Suprapubic skin (tissue), 4 donors: ENCODE measurements at places on chromosomes 5 and 9.

DNA sequence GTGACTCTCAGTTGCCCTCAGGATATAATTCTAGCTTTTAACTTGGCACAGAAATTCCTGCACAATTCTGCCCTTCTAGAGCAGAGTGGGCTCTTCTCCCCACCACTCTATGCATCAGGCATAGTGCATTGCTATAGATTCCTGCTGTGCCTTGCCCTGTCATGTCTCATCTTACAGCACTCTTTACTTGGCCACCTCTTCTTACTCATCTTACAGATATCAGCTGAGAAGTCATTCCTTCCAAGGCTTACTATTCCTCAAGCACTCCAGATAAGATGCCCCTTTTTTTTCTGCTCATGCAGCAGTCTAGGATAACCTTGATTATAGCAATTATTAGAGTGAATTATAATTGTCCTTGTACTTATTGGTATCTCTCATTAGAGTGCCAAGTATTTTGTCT, 5.6 kb downstream of the FAM221B start:
- H3K36me3 ChIP-seq: no peaks in the 10 kb centered on the region
- no peak overlapping the region for H3K27ac ChIP-seq
- peaks cover 26% of the 10 kb centered on the region for H3K4me1 ChIP-seq
- no peaks in the 10 kb centered on the region for H3K27me3 ChIP-seq

DNA sequence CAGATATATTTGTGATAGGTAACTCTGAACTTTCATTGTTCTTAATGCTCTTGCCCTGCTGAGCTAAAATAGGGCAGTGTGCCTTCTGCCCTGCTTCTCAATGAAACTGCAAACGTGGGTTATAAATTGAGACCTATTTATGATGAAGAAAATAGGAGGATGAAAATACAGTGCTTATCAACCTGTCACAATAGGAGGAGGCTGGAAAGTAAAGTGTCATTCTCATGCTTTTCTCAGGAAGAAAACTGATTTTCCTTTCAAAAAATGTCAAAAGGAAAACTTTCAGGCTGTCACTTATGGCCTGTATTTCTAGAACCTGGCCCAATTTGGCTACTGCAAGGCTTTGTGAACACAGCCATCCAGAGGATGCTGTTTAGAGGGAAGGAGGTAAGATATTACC, 130.3 kb upstream of the TUSC1 start:
- no peaks in the 10 kb centered on the region for H3K4me1 ChIP-seq
- H3K4me3 ChIP-seq: no peak overlapping the region
- no peak for DNase-seq
- no peaks in the 10 kb centered on the region for H3K36me3 ChIP-seq
- H3K27ac ChIP-seq: no peak overlapping the region

DNA sequence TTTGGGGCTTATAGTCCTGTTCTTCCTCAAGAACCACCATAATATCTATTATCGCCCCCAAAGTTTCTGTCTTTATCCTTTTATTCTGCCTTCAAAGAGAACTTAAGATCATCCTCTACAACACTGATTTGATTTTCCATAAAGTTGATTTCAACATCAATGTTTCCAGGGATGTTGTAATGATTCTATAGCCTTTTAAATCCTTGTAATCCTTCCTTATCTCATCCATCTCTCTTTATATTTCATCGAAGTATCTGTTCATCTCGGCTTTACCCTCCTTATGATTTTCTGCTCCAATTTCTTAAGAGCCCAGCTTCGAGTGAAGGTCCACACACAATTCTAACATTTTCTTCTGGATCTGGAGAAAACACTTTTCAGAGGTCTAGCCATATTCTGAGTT, 218.4 kb downstream of the CDK5RAP2 start:
- no peaks in the 10 kb centered on the region for H3K27me3 ChIP-seq
- H3K4me1 ChIP-seq: no peaks in the 10 kb centered on the region

GRCh38 chr5:78001197-78001596, 225.1 kb upstream of the TBCA start:
- DNase-seq: no peak
- H3K27ac ChIP-seq: no peak overlapping the region
- H3K4me1 ChIP-seq: no peaks in the 10 kb centered on the region
- H3K4me3 ChIP-seq: no peak overlapping the region
- H3K36me3 ChIP-seq: peaks cover 8% of the 10 kb centered on the region

DNA sequence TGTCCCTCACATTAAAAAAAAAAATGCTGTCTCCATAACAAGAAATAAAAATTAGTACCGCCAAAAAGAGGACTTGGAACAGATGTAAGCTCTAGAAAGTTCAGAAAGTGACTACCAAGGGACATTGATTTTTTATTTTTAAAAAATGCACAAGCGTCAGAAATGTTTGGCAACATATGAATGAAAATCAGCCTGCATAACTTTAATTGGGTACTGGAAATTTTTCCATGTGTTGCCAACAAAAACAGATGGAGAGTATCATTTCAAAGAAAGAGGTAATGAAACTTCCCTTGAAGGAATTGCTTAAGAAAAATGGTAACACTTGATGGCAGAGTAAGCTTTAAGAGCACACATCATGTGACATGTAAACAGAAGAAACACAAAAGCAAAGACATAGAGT, 47.2 kb downstream of the OR2K2 start:
- no peaks in the 10 kb centered on the region for H3K36me3 ChIP-seq
- DNase-seq: no peak
- H3K4me3 ChIP-seq: no peak overlapping the region
- no peaks in the 10 kb centered on the region for H3K27me3 ChIP-seq
- H3K27ac ChIP-seq: no peak overlapping the region

DNA sequence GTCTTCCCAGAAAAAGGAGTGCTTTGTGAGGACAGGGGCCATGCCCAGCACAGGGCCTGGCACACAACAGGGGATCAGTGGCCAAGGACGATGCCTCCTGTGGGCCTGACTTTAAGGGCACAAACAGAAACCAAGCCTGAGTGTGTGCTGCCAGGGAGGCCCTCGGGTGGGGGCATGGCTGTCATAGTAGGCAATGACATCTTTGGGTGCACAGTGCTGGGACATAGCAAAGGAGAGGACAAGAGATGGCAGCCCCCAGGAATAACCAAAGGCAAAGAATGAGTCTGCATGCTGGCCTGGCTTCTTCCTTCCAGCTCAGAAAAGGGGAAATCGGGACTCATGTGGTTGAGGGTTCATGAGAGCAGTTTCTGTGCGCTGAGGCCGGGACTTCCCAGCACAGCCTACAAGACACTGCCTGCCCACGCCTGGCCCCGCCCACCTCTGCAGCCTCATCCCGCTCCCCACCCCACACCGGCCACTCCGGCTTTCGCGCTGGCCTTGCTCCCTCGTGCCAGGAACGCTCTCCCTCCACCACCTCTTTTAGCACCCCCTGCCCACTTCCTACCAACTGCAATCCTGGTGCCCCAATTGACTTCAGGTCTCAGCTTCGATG, 13.8 kb upstream of the LHX2 start:
- H3K4me3 ChIP-seq: no peak overlapping the region
- no peak for DNase-seq
- peaks cover 89% of the 10 kb centered on the region for H3K27me3 ChIP-seq
- peaks cover 41% of the 10 kb centered on the region for H3K4me1 ChIP-seq
